NCI-H1092 treated with DMSO at 0.1 percent for 48 hours (cell line): ENCODE measurements at places on chromosomes 1 and 21.

GRCh38 chr1:153001382-153001781 lies at the start of gene SPRR3:
TSS of gene SPRR3 (plus strand) at chr1:153001749. CDS start at chr1:153003021, 1,272 bp downstream.
- DNase-seq, result no peak

- no peak for DNase-seq
Observed at GRCh38 chr1:196677781-196678509, 26.1 kb downstream of the CFH start.

- no peak for DNase-seq
Observed at GRCh38 chr1:110877364-110877763, 4.4 kb downstream of the CD53 start.

DNA sequence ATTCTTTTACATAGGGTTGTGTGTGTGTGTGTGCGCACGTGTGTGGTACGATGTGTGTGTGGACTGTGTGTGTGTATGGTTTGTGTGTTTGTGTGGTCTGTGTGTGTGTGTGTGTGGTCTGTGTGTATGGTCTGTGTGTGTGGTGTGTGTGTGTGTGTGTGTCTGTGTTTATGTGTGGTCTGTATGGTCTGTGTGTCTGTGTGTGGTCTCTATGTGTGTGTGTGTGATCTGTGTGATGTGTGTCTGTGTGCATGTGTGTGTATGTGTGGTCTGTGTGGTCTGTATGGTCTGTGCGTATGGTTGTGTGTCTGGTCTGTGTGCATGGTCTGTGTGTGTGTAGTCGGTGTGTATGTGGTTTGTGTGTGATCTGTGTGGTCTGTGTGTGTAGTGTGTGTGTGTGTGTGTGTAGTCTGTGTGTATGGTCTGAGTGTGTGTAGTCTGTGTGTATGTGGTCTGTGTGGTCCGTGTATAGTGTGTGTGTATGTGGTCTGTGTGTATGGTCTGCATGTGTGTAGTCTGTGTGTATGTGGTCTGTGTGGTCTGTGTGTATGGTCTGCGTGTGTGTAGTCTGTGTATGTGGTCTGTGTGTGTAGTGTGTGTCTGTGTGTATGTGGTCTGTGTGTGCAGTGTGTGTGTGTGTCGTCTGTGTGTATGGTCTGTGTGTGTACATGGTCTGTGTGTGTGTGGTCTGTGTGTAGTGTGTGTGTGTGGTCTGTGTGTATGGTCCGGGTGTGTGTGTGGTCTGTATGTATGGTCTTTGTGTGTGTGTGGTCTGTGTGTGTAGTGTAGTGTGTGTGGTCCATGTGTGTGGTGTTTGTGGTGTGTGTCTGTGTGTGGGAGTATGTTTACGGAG lies 46.8 kb downstream of the RHOU start:
- no peak for DNase-seq

DNA sequence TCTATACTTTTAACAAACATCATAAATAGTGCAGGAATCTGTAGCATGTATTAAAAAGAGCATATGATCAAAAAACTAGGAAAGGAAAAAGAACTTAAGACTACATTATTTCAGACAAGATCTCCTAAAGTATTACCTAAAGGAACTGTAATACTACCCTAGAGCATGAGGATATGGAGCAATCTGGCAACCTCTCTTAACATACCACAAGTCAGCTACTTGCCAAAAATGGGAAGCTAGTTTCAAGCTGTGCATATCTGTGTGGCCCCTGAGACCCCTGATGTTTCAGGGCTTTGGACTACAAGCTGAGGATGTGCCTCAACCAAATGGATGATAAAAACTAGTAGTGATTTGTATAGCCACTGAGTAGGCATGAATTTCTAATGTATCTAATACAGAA lies 525.6 kb downstream of the PTBP2 start:
- DNase-seq, result no peak

GRCh38 chr1:11326070-11326469 lies 53.1 kb downstream of the UBIAD1 start:
- no peak for DNase-seq

DNA sequence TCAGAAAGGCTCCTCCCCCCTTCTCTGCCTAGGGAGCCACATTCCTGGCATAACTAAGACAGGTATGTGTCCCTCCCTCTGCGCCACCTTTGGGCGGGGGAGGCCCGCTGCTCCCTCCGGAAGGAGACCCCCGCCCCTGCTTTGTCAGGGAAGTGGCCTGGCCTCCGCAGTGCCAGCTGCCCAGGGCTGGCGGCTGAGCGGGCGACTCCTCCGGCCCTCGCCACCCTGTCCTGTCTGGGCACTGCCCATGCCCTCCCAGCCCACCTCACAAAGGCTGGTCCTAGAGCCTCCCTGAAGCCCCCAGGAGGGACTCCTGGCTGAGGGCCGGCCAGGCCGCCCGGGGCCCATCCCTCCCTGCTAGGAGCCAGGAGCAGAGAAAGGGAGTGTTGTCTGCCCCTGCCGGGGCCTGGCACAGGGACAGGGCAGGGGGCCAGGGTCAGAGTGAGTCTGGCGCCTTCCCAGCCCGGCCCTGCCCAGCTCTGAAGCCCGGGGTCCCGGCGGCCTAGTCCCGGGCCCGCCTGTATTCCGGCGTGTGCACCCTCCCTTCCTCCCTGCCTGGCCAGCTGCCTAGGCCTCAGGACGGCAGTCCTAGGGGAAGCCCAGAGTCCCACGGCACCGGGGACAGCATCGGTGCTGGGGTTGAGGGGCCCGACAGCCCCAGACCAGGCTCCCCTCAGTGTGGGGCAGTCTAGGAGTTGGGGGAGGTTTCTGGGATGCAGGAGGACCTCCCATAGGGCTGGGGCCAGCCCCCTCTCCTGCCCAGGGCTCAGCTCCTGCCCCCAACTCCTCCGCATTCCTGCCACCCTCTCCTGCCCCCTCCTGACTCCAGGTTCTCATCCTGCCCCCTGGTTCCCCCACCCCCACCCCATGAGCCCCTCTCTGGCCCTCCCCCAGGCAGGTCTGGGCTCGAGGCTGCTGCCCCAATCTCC lies 5.1 kb downstream of the AGRN start:
- DNase-seq, result no peak

GRCh38 chr21:23524685-23525084 lies 2082.6 kb downstream of the MRPL39 start:
- DNase-seq, result no peak

DNA sequence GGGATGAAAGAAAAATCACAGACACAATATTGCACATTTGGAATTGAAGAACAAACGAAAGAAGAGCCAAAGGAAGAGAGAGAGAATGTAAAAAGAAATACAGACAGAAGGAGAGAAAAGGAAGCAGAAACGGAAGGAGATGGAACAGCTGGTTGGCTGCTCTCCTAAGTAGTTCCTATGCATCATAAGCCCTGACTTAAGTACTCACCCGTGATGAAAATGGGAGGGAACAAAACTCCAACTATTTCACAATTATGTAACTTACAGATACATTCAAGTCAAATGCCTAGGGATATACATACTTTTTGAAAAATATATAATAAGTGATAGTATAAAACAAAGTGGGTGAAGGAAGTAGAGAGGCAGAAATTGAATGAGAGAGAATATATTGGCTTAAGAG lies 88.5 kb downstream of the TTLL7 start:
- DNase-seq, result no peak

DNA sequence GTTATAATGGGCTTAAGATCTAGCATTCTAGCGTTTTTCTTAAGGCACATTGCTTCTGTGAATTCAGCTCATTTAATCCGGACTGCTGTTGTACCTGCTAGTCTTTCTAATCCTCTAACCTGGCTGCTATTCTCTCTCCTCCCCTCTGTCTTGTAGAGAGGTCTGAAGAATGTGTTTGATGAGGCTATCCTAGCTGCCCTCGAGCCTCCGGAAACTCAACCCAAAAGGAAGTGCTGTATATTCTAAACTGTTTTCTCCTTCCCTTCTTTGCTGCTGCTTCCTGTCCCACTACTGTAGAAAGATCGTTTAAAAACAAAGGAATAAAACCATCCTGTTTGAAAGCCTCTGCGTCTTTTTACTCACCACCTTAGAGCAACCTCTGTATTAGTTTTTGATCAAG lies 37.3 kb downstream of the CDC42 start:
- DNase-seq, result no peak

GRCh38 chr1:212470059-212470458 lies 37.3 kb downstream of the NENF start:
- DNase-seq, result no peak

- DNase-seq, result no peak
Observed at GRCh38 chr1:197967066-197967465, 49.9 kb downstream of the LHX9 start.

DNA sequence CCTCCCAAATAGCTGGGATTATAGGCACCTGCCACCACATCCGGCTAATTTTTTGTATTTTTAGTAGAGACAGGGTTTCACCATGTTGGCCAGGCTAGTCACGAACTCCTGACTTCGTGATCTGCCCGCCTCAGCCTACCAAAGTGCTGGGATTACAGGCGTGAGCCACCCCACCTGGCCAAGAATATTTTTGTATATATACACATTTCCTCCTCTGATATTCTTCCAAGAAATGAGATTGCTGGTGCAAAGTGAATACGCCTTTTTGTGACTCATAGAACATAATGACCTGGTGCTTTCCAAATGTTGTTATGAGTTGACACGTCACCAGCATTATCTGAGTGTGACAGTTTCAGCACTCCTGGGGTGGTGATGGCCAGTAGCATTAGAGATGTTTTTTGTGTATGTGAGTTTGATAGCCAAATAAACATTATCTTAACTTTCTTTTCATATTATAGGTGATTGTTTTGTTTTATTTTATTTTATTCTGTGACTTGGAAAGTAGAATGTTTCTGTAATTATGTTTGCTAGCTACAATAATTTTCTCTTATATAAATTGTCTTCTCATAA lies 54.9 kb downstream of the KCNK1 start:
- no peak for DNase-seq

DNA sequence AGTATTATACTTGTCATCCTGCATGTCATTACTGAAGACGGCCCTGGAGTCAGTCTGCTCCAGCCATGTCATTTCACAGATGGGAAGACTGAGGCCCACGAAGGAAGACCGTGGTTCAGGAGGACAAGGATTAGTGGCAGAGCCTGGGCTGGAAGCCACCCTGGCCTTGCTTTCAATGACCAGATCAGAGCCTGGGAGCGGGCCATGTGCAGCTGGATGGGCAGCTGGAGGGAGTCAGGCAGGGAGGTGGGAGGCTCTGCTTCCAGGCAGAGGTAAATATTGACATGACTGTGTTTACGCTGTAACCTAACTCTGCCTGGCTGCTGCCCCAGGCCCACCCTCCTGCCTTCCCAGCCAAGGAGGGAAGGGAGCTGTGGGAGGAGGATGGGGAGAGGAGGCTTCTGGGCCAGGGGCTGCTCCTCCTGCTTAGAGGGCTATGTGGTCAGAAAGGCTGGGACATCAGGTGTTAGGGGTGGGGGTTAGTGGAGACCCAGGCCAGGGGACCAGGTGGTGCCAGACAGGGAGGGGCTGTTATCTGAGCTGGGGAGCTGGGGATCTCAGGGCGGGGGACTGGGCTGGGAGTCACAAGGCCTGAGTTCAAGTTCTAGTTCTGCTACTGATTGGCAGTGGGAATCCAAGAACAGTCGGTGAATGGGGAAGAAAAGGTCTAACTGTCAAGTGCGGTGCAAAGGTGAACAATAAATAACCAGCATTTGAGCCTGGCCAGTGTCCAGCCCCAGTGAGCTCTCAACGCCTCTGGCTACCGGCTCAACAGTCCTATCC lies 48.5 kb upstream of the ECE1 start:
- peak; percentile 99 for DNase-seq

DNA sequence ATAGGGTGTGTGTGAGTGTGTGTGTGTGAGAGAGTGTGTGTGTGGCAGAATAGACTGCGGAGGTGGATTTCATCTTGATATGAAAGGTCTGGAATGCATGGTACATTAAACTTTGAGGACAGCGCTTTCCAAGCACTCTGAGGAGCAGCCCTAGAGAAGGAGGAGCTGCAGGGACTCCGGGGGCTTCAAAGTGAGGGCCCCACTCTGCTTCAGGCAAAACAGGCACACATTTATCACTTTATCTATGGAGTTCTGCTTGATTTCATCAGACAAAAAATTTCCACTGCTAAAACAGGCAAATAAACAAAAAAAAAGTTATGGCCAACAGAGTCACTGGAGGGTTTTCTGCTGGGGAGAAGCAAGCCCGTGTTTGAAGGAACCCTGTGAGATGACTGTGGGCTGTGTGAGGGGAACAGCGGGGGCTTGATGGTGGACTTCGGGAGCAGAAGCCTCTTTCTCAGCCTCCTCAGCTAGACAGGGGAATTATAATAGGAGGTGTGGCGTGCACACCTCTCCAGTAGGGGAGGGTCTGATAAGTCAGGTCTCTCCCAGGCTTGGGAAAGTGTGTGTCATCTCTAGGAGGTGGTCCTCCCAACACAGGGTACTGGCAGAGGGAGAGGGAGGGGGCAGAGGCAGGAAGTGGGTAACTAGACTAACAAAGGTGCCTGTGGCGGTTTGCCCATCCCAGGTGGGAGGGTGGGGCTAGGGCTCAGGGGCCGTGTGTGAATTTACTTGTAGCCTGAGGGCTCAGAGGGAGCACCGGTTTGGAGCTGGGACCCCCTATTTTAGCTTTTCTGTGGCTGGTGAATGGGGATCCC lies 18.3 kb upstream of the HDAC1 start:
- no peak for DNase-seq

- no peak for DNase-seq
Observed at GRCh38 chr1:172952516-172952915, 98.2 kb downstream of the TNFSF18 start.

DNA sequence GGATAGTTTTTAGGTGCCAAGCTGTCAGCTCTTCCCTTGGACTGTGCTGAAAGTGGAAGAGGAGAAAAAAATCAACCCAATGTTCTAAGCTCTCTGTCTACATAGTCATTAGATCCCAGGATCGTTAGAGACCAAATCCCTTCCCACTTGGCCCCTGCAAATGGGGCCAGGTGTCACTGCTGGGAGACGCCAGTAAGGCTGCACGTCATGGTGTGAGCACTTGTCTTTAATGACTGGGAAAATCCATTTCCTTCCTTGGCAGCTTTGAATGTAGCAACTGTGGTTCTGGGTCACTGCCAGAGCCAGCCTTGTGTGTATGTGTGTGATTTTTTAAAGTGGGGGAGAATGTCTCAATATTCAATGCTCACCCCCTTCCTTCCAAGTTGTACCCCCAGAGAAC lies 59.9 kb downstream of the MAN1C1 start:
- DNase-seq, result peak; percentile 98

DNA sequence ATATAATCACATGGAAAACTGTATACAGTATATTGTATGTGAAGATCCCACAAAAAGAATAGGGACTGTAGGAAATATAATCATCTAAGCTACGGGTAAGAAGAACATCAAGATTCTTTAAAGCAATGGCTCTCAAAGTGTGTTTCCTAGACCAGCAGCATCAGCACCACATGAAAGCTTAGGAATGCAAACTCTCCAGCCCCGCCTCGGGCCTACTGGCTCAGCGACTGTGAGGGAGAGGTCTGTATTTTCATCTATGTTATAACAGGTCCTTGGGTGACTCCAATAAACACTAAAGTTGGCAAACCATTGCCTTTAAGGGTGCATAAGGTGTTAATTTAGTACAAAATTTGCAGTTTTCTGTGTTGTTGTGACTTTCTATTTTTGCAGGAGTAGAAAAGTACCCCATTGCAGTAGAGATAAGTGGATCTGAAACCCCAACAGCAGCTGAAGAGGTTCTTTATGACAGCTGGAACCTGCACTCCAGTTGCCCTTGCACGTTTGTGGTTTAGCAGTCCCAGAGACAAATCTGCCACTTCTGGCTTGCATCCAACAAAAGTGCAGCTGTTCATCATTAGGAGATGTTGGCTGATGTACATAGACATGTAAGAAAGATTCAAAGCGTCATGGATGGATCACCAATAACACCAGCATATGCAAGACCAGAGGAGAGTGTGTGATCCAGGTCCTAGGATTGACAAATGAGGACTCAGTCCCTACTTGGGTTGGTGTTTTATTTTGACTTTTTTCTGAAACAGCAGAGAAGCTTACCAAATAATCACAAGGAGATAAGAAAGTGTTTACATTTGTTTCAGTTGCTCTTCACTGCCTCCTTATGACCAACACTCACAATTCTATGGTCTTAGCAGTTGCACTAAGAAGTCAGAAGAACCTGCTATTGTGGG lies 15.9 kb upstream of the IFNAR1 start:
- peak; percentile 47 for DNase-seq
